ENCODE measurements at places on chromosomes 7 and 10. TPM values are rescaled to one million over a fixed set of nuclear protein-coding genes. Genes with fewer than 3 reads are reported as not detected.
A peak's percentile ranks its signal among the peaks of the same experiment; 100 is the strongest.

- DNase-seq, result peak; percentile 34
Observed at GRCh38 chr7:46900312-46901263, 681.3 kb downstream of the TNS3 start.

DNA sequence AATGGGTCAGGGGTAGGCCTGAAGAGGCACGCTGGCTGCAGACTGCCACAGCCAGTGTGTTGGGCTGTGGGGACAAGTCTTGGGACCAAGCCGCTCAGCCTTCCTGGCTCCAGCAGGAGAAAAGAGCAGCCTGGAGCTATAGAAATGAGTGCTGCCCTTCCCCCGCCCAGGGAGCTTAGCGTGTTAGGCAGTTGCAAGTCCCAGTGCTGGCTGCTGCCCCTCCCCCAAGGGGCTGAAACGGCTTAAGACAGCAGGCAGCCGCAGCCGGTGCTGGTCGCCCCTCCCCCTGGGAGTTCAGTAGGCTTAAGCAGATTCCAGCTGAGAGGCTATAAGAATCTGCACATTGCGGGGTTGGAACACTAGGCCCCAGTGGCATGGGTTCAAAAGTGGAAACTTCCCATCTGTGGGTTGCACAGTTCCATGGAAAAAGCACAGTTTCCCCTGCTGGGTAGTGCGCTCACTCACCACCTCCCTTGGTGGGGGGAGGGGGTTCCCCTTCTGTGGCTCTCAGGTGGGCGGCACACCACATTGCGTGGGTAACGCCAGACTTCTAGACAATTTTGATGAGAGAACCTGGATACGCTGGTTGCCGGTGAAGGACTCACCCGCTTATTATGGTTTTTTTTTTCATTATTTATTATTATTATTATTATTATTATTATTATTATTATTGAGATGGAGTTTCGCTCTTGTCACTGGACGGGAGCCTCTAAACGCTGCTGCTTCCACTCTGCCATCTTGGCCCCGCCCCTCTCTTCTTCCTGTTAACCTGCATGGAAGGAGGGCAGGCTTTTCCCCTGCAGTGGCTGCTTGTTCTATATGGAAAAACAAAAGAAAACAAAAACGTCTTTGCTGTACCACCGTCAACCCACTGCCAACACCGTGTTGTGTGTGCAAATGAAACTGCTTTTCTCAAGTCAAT is 151.1 kb downstream of the CXCL12 start:
- DNase-seq, result no peak

GRCh38 chr7:13508586-13508985 is 480.9 kb downstream of the ETV1 start:
- DNase-seq, result no peak

DNA sequence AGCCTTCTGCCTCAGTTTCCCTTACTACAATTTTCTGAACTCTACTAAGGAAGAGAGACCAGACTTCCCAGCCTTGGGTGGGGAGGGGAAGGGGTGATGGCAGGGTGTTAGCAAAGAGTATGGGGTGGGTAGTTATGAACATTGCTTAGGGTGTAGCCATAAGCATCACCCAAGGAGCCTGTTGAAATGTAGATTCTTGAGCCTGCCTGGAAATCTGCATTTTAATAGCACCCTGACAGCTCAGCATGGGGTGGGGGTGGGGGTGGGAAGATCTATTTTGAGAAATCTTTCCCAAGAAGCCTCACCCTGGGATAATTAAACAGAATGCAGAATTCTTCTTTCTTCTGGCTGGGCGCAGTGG is 164.8 kb downstream of the NRF1 start:
- DNase-seq, result no peak

GRCh38 chr7:157010588-157011332 is at the start of gene MNX1:
MNX1 (minus strand) TSS chr7:157010663; CDS start chr7:157010350, 313 bp downstream.
- DNase-seq, result peak; percentile 71

DNA sequence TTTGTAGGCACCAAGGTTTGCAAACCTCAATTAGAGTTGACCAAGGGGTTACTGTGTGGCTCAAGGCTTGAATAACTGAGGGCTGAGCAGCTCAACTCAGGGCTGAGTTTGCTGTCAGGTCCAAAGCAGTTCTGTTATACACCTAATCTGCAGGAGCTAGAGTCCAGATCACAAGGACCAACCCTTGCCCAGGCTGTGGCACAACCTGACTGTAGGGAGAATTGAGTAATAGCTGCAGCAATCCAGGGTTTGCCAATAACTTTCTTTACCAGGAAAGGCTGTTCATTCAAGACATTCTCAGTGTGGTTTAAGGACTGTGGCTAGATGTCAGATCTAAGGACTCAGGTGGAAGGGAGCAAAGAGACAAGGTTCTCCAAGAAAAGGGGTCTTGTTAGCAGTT is 115.6 kb upstream of the IMMP2L start:
- DNase-seq, result no peak

DNA sequence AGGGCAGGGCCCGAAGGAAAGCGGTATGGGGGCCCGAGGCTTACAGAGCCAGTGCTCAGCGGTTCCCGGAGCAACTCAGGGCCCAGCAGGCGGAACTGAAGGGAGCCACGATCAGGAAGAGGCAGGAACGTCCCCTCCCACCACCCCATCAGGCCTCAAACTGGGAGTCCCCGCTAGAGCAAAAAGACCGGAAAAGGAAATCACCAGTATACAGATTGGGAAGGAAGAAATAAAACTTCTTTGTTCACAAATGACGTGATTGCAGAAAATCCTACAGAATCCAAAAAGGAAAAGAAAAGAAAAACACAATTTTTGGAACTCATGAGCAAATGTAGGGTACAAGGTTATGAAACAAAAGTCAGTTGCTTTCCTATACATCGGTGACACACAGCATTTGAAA is 21.6 kb upstream of the ZFAND2A start:
- DNase-seq, result no peak

DNA sequence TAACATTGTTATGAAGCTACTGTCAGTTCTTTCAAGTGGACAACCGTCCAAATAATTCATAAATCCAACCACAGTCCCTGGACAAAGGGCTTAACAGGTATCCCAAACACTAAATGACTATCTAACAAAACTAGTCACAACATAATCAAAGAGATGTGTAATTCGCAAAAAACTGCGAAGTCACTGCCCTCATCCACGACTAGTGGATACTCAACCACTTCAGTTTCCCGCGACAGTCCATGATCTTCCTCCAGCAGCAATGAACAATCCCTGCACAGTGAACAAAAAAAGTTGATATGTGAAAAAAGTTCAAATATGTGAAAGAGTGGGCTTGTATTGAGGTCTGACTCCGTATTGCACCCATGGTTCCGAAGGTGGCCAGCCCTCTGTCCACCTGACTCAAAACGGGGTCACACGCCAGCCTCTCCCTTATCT is 287 bp downstream of the DCLRE1A start:
- no peak for DNase-seq

- no peak for DNase-seq
Observed at GRCh38 chr10:133403359-133403758, 9.4 kb downstream of the MTG1 start.

DNA sequence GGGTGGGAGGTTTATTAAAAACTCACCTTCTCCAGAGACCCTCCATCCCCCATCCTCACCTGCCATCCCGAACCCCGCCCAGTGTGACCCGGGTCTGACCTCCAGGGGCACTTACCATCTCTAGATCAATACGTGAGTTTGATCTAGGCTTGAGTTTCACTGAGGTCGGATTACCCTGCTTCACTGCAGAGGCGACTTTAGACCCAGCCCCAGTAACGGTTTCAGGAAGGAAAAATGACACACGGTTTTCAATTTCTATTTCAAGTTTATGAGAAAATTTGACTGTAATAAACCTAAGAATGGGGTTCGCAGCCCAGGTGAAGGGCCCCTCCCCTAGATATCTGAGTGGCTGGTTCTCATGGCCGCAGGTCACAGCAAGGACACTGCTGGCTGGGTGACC is 33.1 kb downstream of the RCC1L start:
- DNase-seq, result peak; percentile 23

- DNase-seq, result no peak
Observed at GRCh38 chr10:129605266-129605985, 138.4 kb downstream of the MGMT start.

DNA sequence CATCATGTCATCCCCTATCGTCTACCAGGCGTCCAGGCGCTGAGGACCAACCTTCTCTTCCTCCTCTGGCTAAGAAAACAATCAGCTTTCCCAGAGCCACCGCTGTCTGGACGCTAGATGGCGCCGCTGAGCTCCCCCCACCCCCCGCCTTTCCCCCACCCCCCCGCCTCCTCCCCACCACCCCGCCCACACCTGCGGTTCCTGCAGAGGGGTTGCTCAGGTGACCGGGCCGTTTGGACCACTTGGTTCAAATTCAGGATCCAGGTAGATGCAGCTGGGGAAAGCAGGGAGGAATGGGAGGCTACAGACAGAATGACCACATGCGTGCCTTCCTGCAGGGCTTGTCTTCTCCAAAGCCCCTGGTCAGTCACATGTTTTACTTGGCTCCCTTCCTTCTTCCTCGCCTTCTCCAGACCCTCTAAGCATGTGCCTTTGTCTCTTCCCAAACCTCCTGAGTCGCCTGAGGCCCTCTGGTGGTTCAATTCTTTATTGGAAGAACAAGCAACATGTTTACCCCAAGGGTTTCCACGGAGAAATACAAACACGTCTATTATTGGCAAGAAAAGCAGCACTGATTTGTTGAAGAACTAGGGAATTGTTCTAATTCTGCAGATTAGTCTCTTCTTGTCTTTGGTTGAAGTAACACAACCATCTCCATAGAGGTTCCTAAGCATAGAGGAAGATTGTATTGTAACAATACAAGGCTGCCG is 24.7 kb downstream of the AOC1 start:
- DNase-seq, result peak; percentile 91

- no peak for DNase-seq
Observed at GRCh38 chr7:151243045-151243349, 5.5 kb downstream of the SMARCD3 start.

GRCh38 chr7:147415991-147416390 is 1174.6 kb upstream of the C7orf33 start:
- DNase-seq, result no peak

GRCh38 chr10:15652757-15653156 is 67.0 kb downstream of the ITGA8 start:
- DNase-seq, result no peak

- no peak for DNase-seq
Observed at GRCh38 chr10:123945325-123945920, 53.8 kb upstream of the CPXM2 start.

C10orf67 gene
- 1.1 TPM for polyA plus RNA-seq

ZNF804B gene
- polyA plus RNA-seq, result not detected

TRPV5 gene
- polyA plus RNA-seq, result not detected

PRF1 gene
- polyA plus RNA-seq, result not detected

CCL24 gene
- not detected for polyA plus RNA-seq

DPP6 gene
- 0.10 TPM for polyA plus RNA-seq

SDK1 gene
- 1.2 TPM for polyA plus RNA-seq

C10orf90 gene
- 0.21 TPM for polyA plus RNA-seq

TAS2R3 gene
- polyA plus RNA-seq, result not detected

GPR15LG gene
- polyA plus RNA-seq, result not detected

All from SK-N-SH (cell line).